ENCODE measurements at places on chromosomes 5 and 9.

DNA sequence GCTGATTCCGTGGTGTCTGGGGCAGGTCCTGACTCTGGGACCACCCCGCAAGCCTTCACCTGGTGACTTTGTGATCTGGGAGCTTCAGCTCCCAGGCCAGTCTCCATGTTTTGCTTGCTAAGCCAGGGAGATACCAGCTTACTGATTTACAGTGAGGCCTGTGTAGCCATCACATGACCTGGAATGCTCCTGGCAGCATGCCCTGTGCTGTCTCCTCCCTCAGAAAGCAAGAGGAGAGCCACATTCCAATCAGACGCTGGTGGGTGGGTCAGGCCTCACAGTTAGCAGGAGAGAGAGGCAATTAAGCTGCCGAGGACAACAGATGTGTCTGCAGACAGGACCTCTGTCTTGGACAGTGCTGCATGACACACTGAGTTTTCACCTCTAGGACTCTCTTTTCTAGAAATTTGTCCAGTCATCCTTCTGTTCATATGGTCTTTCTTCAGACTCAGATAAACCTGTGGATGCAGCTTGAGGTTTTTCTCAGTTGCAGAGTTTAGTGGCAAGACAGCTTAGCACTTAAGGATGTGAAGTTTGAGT, 24.4 kb upstream of the GRPEL2 start:
- peak; percentile 13 for DNase-seq

GRCh38 chr9:132199056-132199455, 37.2 kb downstream of the NTNG2 start:
- no peak for DNase-seq

GRCh38 chr5:176538989-176539384, 1.8 kb upstream of the RNF44 start:
- no peak for DNase-seq

DNA sequence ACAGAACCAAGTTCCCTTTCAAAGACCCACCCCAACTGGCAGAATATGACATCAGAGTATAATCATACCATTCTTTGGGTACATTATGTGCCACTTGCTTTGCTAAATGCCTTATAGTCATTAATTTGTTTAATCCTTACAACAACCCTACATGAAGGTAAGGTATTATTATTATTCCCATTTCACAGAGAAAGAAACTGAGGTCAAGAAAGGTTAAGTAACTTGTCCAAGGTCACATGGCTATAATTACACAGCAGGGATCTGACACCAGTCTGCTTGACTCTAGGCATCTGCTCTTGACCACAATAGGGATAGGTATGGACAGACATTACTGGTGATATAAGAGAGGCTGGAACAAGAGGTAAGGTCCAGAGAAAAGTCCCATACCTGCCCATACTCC, 1.2 kb downstream of the FCHSD1 start:
- no peak for DNase-seq

GRCh38 chr5:132020568-132021339, 9.3 kb upstream of the ACSL6 start:
- no peak for DNase-seq

DNA sequence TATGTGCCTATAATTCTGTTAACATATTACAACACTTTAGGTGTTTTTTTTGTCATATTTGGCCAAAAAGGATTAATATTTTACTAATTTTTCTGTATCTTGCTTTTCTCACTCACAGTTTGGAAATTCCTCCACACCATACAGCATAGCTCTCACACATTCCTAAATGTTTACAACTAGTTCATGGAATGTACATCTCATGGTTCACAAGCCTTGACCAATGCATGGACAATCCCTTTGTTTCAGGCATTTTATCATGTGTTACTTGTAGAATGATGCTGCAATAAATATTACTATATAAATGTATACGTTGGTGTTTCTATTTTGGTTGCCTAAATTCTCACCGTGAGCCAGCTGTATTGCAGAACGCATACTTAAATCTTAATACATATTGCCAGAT, 80.5 kb upstream of the SPATA31C2 start:
- DNase-seq: no peak

GRCh38 chr5:68894673-68895072, 199.1 kb upstream of the SLC30A5 start:
- no peak for DNase-seq

DNA sequence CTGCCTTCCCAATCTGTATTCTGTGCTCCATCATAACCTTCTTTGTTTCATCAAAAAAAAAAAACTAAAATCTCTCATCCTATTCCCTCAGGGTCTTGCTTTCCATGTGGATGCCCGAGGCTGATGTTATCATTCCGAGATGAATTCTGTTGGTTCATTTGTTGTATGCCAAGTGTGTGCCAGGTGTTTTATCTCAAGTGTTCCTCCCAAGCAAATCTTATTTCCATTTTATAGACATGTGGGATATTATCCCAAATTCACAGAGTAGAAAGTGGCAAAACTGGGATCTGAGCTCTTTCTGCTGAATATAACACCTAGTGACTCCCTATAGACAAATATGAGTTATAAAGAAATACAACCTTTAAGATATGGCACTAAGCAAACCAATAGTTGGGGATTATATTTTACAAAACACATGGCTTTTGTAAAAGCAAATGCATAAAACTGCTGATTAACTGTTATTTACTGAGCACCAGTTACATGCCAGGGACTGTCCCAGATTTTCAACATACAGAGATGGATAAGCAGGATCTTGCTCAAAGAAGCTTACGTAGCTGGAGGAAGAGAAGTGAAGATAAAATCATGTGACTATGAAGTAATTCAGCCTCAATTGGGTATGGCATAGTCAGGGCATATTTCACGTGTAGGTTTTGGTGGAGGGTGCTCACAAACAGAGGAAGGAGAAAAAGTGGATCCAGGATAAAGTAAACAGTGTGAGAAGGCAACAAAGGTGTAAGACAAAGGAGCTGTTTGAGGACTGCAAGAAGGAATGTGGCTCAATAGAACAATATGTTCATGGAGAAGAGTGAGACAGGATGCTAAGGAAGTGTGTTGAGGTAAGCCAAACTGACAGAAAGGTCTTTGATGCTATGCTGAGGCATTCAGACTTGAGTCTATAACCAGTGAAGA, 143.3 kb upstream of the ADAMTSL1 start:
- DNase-seq: no peak

DNA sequence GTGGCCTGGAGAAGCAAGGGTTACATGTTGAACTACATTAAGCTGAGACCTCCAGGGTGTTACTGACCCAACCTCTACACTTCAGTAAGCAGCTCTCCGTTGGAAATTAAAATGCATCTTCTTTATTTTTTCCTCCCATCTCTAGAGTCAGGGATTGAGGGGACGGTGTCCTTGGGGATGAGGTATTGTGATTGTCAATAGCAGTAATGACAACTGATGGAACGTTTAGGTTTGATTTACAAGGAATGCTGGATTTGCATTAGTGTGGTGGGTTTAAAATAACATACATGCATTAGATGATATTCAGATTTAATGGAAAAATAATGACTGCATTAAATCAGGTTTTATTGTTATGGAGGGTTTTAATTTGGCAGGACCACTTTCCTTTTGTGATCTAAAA, 82.9 kb upstream of the NTRK2 start:
- no peak for DNase-seq

DNA sequence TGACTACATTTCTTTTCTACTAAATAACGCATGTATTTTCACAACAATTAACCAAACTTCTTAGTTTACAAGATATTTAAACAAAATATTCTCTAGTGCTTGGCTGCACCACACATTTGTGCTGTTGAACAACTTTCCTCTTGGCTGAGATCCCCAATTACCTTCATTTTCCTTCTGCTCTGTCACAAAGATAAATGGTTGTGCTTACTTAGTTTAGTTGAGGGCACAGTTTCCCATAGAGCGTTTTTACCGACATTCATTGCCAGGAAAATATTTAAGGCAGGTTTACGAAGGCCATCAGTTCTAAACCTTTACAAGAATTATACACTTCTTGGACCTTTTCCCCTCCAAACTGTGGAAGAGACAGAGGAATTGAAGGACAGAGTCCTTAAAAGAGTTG, 60.7 kb downstream of the PRUNE2 start:
- no peak for DNase-seq

DNA sequence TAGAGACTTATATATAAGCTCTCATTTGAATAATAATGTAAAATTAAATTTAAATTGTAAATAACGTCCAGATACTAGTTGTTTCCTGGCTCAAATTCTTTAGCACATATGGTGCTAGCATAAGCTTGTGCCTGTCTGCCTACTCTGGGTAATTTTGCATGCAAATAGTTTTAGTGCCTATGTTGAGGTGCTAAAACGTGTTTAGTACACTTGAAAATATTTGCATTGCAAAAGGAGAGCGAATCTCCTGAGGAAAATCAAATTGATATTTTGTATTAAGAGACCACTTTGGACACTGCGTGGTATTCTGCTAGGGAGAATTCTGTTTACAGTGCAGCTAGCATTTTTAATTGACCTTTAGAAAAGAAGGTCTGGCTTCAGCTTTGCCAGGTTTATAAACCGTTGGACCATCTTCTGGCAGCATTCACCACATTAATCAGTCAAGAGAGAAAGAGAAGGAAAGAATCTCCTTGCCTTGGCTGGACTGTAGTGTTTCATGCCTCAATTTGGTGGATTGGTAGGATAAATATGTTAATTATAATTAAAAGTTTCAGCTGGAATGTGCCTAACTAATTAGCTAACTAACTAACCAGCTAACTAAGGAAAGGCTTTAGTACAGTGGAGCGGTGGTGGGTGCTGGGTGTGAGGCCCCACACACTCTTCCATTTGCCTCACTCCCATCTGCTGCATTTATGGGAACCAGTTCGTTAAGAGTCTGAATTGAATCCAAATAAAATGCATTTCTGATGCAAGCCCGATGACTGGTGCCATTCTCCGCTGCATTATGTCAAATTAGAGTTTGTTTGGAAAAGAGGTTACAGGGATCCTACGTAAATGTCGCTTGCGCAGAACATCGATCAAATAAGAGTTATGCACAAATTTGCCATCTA, 150.1 kb upstream of the MPDZ start:
- no peak for DNase-seq

DNA sequence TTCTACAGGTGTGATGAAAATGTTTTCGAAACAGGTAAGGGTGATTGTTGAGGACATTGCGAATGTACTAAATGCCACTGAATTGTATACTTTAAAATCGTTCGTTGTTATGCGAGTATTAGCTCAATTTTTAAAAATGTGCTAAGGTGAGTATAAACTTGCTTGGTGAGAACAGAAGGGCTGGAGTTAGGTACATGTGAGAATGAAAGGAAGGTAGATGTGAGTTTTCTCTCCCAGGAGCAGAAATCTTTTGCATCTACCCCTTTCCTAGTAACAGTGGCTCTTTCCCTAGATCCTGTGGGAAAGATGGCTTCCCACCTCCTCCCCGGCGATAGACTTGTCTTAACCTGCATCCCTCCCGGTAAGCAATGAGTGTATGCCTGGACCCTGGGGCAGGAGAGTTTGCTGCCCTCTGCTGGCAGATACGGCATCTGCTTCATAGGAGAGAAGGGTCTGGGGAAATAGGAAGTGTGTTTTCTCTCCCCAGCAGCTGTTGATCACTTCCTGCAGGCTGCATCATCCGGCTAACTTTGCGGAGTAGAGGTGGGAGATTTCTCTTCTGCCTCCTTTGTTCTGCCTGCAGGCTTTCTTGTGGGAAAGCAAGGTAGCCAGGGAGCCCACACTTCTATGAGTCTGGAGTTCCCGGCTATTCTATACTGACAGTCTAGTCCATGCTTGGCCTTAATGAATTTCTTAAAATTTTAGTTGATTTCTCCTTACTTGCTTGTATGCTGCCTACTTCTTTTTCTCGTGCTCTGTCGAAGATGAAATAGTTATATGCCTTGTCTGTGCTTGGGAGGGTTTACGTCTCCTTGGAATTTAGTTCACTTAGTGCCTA, 373.3 kb upstream of the SEMA6A start:
- DNase-seq: no peak

- no peak for DNase-seq
Observed at GRCh38 chr5:141778206-141778605, 96.2 kb upstream of the ARAP3 start.

- DNase-seq: no peak
Observed at GRCh38 chr9:81250041-81250440, 439.3 kb downstream of the TLE1 start.

- no peak for DNase-seq
Observed at GRCh38 chr5:179194941-179195381, 134.8 kb downstream of the ZNF354C start.

DNA sequence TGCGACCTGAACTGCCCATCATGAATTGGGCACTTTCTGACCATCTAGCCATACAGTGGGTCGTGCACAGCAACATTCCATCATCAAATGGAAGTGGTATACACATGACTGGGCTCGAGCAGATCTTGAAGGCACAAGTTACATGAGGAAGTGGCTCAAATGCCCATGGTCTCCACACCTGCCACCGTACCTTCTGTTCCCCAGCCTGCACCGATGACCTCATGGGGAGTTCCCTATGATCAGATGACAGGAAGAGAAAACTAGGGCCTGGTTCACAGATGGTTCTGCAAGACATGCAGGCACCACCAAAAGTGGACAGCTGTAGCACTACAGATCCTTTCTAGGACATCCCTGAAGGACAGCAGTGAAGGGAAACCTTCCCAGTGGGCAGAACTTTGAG, 21.8 kb downstream of the MTMR12 start:
- DNase-seq: no peak

DNA sequence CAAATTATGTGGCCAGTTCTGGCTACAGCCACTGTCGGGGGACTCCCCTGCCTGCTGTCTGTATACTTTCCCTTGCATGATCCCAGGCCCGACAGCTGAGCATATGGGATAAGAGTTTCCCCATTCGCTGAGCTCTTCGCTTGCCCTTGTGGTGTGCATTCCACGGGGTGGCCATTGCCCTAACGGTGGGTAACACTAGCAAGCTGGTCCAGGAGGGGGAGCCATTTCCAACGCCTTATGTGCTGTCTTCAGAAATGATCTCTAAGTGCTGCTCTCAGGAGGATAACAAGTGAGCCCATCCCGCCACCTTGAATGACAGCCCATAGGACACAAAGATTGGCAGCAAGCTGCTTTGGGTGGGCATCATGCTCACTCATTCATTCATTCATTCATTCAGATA, 190.9 kb downstream of the FSTL4 start:
- no peak for DNase-seq

GRCh38 chr5:14960120-14960462, 88.5 kb upstream of the ANKH start:
- no peak for DNase-seq

DNA sequence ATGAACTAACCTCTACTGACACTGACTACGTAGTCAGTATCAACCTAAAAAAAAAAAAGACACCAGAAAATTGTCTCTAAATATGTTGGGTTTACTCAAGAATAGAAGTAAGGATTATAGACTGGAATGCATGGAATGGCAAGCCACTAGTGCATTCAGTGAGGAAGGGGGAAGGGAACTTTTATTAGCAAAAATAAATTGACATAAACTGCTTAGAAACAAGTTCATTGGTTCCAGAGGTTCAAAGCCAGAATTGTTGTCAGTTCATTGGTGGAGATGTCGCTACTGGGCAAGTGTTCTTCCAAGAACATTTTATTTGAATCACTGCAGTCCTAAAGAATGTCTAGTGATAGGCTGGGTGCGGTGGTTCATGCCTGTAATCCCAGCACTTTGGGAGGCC, 26.1 kb upstream of the AOPEP start:
- DNase-seq: no peak

DNA sequence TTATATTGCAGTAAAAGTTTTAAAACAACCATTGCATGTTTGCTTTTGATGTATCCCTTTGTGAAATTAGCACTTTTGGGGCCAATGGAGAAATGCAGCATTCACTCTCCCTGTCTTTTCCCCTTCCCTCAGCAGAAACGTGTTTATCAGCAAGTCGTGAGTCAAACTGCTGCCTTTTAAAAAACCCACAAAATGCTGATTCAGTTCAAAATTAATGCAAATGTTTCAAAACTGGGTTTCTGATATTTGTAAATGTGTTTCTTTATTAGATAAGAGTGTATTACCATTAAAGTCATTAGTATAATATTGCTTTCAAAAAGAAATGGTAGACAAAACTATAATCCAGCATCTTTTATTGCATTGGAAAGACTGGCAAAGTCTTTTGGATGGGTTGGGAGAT, 47.3 kb downstream of the RAD23B start:
- DNase-seq: no peak
